ENCODE measurements at places on chromosomes 16 and 17.

DNA sequence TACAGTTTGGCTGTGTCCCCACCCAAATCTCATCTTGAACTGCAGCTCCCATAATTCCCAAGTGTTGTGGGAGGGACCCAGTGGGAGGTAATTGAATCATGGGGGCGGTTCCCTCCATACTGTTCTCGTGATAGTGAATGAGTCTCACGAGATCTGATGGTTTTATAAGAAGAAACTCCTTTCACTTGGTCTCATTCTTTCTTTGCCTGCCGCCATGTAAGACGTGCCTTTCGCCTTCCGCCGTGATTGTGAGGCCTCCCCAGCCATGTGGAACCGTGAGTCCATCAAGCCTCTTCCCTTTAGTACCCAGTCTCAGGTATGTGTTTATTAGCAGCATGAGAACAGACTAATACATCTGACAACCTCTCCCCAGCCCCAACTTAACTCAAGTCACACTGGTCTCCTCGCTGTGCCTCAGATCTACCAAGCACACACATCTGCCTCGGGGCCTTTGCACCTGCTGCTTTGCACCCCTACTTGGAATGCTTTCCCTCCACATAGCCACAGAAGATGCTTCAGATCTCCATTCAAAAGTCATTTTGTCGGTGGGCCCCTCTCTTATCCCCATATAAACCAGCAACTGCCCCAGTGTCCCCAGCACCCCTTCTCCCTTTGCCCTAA lies 74.4 kb downstream of the RPH3AL start:
- DNase-seq: no peak

- no peak for DNase-seq
Measured at GRCh38 chr17:62093188-62094155, 28.4 kb upstream of the MED13 start.

DNA sequence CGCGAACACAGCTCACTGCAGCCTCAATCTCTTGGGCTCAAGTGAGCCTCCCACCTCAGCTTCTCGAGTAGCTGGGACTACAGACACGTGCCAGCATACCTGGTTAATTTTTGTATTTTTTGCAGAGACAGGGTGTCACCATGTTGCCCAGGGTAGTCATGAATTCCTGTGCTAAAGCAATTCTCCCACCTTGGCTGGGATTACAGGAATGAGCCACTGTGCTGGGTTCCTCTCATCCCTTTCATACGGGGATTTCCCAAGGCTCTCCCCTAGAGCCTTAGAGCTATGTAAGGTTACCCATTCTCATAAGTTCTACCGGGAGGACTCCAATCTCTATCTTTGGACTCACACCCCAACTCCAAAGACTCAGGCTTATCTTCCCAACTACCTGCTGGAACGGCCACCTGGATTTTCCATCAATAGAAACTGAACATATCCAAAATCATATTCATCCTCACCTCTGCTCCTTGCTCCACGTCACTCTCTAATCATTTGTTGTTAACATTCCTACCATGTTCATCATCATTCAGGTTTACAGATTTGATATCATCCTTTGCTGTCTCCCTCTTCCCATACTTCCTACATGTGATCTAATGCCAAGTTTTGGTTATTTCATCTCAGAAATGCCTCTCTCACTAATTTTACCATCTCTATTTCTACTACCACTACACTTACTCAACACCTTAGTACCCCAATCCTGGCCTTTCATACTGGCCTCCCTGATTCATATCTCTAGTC lies 92.5 kb downstream of the NCOR1 start:
- no peak for DNase-seq

GRCh38 chr16:65863236-65863635 lies 503.3 kb upstream of the CDH5 start:
- DNase-seq: no peak

DNA sequence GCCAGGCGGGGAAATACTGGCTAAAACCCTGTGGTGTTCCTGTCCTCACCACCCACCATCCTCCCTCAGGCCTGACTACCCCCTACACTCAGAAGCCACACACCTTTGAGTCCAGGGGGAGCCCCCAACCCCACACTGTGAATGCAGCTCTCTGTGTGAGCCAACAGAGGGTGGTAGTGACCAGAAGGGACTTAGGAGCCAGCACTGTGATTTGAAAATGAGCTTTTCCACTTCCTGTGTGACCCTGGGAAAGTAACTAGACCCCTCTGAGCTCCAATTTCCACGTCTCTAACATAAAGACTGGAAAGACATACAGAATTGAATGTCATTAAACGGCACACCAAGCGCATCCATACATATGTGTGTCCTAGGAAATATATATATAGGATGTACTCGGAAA lies 58.7 kb downstream of the SDK2 start:
- no peak for DNase-seq

GRCh38 chr16:79162977-79163376 lies 437.6 kb downstream of the MAF start:
- no peak for DNase-seq

- no peak for DNase-seq
Measured at GRCh38 chr17:71461498-71462169, 659.2 kb upstream of the SOX9 start.

- DNase-seq: no peak
Measured at GRCh38 chr17:36705283-36705795, 104.0 kb downstream of the MRM1 start.

GRCh38 chr16:19657831-19658230 lies 60.2 kb downstream of the KNOP1 start:
- no peak for DNase-seq

DNA sequence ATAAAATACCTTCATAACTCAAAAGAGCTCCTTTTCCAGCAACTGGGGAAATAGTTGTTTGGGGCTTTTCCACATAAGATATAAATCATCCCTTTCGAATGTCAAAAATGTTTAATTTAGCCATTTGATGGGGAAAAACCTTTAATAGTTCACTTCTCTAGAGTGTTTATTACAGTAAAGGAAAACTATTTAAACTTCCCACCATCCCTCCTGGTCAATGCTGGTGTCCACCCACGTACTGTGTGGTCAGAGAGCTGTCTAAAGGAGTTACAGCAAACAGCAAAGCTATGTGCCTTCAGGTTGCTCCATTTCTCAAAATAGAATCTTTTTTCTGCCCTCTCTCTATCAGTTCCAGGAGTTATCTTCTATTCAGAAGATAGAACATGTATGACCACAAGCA lies 33.5 kb downstream of the KANSL1 start:
- DNase-seq: no peak

DNA sequence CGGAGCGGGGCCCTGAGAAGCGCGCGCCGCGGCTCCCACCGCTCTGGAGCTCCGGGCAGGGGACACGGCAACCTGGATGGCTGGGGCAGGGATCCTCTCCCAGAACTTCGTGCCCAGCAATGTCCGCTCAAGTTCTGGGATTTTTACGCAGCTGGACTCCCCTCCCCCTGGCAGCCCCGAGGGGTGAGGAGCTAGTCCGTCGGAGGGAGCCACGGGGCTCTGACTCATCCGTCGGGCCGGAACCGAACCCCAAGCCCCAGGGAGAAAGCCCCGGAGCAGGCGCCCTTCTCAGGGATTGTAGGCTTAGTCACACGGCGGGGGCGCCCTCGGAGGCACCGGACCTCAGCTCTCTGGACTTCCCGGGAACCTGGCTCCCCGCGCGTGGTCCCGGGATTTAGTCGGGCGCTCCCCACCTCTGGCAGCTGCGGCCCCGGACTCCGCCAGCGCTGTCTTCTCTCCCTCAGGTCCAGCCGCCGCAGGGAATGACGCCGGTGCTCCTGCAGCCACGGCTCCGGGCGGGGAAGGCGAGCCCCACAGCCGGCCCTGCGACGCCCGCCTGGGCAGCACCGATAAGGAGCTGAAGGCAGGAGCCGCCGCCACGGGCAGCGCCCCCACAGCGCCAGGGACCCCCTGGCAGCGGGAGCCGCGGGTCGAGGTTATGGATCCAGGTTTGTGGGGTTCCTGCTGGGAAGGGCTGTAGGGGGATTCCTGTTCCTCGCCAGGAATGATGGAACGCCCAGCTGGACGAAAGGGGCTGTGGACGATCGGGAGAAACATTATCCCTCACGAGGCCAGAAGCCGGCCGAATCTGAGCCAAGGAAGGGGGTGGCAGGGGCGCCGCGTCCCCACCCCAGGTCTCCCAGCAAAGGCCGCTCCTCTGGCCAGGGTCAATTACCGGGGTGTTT lies 830 bp downstream of the SPHK1 start:
- no peak for DNase-seq

DNA sequence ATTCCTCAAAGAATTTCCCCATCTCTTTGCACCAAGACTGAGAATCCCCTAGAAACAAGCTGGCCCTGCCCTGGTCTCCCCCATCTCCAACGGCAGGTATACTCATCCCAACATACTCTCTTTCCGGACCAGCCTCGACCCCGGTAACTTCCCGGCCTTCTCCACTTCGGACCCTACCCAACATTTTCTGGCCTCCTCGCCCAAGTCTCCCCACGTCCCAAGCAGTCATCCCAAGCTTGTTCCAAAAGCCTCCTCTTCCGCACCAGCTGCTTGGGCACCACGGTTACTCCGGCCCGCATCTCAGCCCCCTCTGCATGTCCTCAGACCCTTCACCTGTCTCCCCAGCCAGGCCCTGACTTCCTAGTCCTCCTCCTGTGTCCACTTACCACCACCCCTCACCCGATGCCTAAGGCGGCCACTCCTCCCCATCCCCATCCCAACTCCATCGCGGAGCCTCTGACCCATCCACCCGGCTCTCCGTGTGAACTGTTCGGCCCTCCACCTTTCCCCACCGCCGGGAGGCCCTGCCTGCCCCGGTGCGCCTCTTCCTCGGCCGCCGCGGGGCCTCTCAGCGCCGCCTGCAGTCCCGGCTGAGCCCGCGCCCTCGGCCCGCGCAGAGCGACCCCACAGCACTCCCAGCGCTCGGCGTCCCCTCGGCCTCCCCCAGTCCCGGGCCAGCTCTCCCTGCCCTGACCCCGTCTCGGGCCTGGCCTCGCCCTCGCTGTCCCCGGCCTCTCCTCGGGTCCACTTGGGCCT lies 994 bp downstream of the PITPNA start:
- no peak for DNase-seq

- no peak for DNase-seq
Measured at GRCh38 chr17:61238455-61238933, 161.1 kb upstream of the TBX2 start.

DNA sequence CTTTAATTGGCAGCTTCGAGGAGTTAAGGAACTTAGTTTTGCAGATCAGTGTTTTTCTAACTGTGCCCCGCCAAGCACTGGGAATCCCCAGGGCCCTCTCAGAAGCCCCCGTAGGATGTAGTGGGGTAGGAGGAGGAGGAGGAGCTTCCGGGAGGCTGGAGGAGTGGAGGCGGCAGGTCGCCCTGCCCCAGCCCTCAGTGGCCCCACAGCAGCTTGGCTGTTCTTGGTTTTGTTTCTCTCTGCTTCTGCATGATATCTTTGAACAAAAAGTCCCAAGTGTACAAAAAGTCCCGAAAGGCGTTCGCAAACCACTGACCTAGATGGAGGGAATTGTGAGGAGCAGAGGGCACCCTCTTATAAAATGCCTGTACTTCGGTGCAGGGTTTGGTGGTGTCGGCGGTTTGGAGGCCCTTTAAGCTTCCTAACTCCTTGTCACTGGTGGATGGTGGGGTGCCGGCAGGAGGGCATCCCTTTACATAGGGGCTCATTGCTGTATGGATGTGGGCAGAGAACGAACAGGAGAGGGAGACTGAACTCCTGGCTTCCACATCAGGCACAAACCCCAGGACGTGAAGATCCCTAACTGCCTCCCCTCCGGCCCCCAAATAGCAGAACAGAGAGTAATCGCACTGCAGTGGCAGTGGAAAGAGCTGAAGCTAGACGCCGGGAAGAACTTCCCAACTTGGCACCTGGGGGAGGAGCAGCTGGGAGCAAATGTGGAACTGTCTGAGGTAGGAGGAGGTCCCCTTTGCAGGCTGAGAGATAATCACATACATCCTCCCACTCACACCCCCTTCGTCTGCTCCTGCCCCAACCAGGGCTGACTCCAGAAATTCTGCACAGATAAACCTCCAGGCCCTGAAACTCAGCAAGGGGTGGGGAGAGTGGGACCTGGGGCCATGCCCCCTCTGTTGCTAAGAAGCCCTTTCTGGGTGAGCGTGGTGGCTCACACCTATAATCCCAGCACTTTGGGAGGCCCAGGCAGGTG lies 20.1 kb downstream of the EPOP start:
- no peak for DNase-seq

GRCh38 chr16:89410322-89410721 lies 80.0 kb downstream of the ANKRD11 start:
- no peak for DNase-seq

- no peak for DNase-seq
Measured at GRCh38 chr16:30941600-30942425, 7.1 kb upstream of the ORAI3 start.

DNA sequence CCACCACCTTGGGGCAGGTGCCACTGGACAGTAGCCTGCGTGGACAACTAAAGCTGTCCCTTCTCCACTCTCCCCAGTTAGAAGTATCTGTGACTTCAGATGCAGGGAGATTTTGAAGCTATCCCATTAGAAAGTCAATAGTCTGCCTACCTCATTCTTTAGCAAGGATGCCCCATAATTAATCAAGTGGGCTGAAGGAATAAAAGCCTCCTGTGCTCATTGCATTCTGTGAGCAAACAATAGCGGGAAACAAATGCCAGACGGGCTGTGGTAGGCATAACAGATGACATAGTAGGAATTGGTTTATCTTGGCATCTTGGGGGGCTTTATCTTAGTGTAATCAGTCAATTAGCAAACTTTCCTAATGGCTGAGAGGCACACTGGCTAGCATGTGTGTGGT lies 96.7 kb upstream of the HSBP1 start:
- no peak for DNase-seq

DNA sequence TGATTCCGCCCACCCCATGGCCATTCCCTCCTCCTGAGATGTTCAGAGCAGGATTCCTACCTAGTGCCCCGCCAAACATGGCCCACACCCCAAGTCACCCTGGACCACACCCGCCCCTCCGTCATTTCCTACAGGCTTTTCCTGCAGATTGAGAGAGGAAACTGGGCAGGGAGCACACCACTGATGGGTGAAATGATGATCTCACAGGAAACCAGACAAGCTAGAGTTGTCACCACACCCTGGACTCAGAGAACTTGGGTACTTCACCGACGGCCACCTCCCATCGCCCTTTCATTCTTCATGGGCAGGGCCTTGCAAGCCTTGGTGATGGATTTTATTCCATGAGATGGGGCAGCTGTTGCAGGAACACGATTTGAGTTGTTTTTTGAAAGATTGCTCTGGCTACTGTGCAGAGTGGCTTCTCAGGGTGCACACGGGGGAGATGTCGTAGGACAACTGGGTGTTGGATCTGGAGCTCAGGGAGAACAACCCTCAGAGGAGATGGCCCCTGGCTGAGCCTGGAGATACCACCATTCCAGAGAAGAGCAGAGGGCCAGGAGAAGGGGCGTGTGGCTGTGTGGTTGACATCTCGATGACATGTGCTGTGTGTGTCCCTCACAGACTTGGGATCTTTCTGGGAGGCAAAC lies 7.4 kb upstream of the B9D1 start:
- DNase-seq: no peak

- no peak for DNase-seq
Measured at GRCh38 chr17:80683625-80684104, 139.0 kb downstream of the RPTOR start.

Measured in type B pancreatic cell (in vitro differentiated cells).